BJ (cell line): ENCODE measurements at places on chromosomes 6 and 20.

GRCh38 chr20:48933017-48933766, 11.7 kb downstream of the ARFGEF2 start:
- DNase-seq: no peak

- peak; percentile 60 for DNase-seq
These were observed at the start of gene NFKBIE for GRCh38 chr6:44265007-44265721. Gene NFKBIE (minus strand): TSS chr6:44265551. CDS start chr6:44265346, 205 bp downstream.

GRCh38 chr6:122079916-122080315, 319.5 kb upstream of the HSF2 start:
- DNase-seq: no peak

- no peak for DNase-seq
These were observed 11.9 kb downstream of the TEAD3 start for GRCh38 chr6:35484921-35485392.

DNA sequence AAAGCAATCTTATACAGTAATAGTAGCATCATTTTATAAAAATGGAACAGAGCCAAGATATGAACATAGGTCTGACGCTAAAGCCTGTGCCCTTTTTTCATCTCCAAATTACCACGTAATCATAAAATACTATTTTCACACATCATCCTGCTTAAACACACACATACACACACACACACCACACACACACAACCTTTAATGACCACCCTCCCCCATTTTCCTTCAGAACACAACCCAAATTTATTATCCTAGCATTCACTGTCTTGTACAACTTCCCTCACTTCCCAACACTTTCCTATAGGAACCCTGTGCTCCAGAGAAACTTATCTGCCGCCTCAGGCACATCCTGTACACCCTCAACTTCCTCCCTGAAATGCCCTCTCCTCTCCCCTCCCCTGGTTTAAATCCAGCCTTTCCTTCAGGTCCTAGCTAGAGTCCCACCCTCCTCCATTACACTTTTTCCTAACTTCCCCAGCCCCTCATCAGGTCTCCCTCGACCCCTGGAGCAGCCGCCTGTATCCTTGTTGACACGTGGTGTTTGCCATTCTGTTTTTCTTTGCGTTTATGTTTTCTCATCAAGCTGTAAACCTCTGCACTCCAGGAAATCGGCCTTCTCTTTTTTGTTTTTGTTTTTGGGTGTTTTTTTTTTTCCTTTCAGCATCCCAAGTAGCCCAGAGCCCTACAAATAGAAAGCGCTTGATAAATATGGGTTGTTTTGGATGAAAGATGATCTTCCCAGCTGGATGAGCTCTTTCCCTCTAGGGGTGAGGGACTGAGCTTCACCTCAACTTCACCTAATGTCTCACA, 968 bp upstream of the MMP24 start:
- DNase-seq: no peak

DNA sequence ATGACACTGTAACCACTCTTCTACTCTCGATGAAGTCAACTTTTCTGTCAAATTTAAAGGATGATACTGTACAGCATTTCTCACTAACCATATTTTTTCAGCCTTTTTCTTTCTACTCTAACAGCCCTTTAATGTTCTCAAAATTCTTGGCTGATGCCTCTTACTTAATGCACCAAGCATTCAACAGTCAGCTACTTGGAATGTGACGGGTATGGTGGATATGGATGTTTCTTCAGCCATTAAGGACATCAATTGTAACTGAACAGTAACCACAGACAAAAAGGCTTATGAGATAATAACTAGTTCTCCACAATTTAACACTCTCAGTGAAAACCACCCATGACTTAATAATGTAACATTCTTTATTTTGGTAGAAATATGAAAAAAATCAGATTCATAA, 467.2 kb upstream of the ZNF337 start:
- DNase-seq: peak; percentile 67

DNA sequence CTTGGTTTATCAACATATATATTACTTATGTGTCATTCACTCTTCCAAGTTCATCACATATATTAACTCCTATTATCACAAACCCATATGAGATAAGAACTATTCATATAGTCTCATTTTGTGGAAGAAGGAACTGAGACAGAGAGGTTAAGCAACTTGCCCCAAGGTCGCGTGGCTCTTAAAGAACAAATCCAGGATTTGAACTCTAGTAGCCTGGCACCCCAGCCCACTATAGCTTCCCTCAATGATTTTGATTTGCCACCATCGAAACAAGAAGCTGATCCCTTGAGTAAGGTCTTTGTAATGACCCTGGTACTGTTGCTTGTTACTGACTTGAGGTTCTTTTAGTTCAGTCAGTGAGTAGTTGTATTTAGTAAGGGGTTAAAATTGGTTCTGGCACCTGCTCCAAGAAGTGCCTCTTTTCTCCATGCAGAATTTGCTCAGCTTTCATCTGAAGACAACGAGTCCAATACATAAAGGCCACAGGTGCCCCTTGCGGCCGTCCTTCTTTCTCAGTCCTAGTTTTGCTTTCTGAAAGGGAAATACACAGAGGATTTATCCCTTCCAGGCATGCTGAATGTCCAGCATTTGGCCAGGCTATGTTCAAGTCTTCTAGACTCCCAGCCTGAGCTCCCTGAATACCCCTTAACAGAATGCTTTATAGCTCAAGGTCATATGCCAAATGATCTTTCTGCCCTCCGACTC, 253.0 kb downstream of the TBC1D7 start:
- no peak for DNase-seq

- no peak for DNase-seq
These were observed 54.0 kb upstream of the FAM184A start for GRCh38 chr6:119132261-119132981.

DNA sequence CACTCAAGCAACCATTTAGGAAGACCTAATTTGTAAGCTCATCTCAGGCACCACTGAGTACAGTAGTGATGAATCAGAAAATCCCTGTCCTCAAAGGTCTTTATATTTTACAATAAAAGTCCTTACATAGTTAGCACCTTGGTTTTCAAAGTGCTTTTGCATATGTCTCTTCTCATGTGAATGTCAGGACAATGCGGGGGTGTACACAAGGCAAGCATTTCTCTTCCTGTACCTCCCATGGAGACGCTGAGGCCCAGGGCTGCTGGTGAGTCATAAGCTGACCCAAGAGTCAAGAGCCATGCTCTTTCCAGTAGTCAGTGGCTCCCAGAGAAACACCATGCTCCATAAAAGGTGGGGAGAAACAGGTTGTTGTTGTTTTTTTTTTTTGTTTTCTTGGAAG, 174.0 kb downstream of the GJA10 start:
- DNase-seq: no peak
